ENCODE measurements at places on chromosomes 5 and 9.
A peak's percentile ranks its signal among the peaks of the same experiment; 100 is the strongest.

DNA sequence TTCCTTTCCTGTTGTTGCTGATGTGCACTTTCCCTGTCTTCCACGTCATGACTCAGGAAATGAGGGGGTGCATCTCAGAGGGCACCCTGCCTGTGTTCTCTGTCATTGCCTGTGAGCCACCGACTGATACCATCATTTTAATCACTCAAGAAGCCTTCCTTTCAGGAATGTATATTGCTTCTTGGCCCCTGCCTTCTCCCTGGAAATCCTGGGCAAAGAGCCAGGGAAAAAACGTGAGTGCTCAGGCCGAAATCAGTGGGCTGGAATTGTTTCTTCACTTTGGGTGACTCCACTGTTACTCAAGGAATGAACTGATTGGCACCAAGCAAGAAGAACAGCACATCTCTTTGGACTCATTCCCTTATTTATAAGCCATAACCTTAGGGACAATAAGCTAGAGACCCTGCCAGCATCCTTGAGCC is 126.1 kb downstream of the SNX18 start:
- DNase-seq: no peak

- no peak for DNase-seq
Measured at GRCh38 chr9:18493451-18493993, 19.6 kb downstream of the ADAMTSL1 start.

- DNase-seq: no peak
Measured at GRCh38 chr9:3473405-3473804, 52.4 kb downstream of the RFX3 start.

GRCh38 chr9:88923092-88923491 is 68.2 kb upstream of the S1PR3 start:
- DNase-seq: no peak

DNA sequence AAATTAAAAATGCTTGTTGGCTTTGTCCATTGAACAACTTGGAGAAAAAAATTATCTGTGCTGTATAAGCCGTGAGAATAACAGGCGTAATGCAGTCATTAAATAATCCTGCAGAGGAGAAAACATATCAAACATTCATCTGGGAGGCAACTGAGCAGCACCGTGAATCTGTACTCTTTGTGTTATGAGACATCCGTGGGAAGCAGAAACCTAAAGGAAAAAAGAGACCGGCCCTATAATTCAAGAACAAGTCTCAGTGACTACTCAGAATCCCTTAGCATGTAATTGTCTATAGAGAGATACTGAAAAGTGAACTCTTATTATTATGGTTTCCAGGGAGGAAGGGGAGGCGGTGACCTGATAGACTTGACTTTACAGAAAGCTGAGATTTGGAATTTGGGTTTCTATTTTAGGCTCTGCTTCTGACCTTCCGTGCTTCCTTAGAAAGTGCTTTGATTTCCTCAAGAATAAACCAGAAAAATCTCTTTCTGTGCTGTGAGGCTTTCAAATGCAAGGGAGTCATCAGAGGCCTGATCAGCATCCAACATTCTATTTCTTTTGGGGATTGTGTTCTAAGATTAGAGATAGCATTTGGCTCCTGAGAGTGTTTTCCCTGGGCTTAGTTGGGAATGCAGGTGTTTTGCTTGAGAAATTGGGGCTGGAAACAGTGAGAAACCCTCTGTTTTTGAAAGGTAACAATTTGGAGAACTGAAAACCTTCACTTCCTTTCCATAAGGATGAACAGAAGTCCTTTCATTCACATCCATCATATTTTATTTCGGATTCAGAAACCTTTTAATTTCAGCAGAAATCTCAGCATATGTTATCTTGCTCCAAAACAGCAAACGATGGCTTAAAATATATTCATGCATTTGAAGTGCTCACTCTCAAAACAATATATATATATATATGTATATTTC is 296.7 kb downstream of the CSNK1G3 start:
- DNase-seq: no peak

DNA sequence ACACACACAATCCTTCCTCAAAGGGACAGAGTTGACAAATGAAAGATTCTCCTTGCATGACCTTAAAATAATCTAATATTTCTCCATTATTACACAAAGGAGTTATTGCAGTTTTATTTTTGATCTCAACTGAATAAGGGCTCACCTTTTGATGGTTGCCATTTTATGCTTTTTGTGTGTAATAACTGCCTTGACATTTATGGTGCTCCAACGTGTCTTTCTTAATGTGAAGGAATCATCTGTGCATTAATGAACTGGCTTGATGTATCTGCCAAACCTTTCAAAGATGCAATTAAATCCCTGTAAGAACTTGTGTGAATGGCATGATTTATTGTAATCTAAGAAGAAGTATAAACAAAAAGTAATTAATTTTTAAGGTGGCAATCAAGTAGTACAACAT is 1519.8 kb upstream of the CDH9 start:
- DNase-seq: no peak

DNA sequence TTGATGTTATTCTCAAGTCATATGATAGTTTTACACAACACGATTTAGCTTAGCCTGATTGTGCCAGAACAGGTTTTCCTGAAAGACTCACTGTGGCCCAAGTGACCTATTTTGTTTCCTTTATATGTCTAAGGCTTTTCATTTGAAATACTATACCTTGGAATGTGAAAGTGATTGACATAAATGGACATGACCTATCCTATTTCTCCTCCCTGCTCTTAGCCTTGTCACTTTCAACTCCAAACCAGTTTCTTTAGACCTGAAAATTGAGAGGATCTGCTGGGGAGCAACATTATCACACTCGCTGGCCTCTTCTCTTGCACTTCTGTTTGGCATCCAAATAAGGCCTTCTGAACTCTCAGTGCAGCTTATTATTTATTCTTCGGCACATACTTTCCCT is 496.8 kb downstream of the MAT2B start:
- DNase-seq: no peak

GRCh38 chr9:27715651-27716050 is 142.4 kb upstream of the C9orf72 start:
- DNase-seq: no peak

- DNase-seq: no peak
Measured at GRCh38 chr9:114806526-114806900, 674 bp upstream of the TNFSF15 start.

DNA sequence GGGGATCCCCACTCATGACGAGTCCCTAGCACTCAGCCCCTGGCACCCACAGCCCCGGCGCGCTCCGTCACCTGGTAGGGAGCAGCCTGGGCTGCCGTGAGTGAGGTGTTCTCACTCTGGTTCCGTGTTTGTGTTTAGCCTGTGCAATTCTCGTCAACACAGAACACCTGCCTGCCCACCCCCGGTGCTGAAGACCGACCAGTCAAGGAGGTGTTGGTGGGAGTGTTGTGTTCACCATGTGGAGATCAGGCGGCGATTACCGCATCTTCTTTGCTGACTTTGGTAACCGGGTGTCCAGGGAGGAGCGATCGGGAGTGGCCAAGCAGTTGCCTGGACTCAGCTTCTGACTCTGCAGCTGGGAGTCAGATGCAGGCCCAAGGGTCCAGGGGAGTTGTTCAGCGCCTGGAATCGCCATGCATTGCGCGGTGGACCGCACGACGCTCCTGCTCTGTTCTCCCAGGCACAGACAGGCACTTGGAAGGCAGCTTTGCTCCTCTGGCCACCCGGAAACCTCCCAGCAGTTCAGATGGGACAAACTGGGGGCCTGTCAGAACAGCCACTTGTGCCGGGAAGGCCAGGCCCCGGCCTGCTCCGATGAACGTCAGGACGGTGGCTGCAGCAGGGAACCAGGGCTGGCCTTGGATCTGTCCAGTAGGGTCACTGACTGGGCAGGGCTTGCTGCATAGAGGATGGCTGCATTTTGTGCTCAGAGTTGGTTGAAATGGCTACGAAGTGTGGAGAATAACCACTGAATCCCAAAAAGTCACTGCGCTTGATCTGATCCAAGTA is 28.2 kb downstream of the EXOC3 start:
- no peak for DNase-seq

- peak; percentile 44 for DNase-seq
Measured at GRCh38 chr5:56094579-56095361, 100.0 kb upstream of the IL6ST start.

DNA sequence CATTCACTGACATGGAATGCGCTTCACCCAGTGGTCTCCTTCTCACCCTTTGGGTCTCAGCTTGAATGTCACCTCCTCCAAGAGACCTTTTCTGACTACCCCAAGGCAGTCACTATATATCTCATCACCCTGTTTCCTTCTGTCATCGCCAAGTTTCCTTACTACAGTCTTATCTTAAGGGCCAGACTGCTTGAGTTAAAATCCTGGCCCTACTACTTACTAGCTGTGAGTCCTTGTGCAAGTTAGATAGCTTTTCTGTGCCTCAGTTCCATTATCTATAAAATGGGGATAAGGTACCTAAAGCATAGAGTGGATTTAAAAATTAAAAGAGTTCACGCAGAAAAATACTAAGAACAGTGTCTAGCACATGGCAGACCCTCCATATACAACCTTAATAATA is 132.4 kb downstream of the GABBR2 start:
- no peak for DNase-seq

DNA sequence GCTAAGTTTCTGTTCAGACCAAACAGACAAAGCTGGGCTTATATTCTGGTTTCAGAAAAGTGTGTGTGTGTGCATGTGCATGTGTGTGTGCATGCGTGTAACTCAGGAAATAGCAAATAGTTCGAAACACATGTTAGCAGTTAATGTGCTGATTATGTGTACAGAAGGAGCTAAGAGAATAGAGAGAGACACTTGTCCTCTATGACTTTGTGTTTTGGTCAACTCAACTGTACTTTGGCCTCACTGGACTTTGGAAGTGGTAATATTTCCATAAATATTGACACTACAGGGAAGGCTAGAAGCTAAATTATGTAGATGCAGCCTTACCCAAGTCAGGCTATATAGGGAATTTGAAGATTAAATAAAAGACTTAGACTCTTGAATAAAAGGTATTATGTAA is 155.5 kb downstream of the RAB3C start:
- no peak for DNase-seq

DNA sequence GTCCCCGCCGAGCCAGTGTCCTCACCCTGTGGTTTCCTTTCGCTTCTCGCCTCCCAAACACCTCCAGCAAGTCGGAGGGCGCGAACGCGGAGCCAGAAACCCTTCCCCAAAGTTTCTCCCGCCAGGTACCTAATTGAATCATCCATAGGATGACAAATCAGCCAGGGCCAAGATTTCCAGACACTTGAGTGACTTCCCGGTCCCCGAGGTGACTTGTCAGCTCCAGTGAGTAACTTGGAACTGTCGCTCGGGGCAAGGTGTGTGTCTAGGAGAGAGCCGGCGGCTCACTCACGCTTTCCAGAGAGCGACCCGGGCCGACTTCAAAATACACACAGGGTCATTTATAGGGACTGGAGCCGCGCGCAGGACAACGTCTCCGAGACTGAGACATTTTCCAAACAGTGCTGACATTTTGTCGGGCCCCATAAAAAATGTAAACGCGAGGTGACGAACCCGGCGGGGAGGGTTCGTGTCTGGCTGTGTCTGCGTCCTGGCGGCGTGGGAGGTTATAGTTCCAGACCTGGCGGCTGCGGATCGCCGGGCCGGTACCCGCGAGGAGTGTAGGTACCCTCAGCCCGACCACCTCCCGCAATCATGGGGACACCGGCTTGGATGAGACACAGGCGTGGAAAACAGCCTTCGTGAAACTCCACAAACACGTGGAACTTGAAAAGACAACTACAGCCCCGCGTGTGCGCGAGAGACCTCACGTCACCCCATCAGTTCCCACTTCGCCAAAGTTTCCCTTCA is 1.4 kb downstream of the GLIS3 start:
- no peak for DNase-seq

DNA sequence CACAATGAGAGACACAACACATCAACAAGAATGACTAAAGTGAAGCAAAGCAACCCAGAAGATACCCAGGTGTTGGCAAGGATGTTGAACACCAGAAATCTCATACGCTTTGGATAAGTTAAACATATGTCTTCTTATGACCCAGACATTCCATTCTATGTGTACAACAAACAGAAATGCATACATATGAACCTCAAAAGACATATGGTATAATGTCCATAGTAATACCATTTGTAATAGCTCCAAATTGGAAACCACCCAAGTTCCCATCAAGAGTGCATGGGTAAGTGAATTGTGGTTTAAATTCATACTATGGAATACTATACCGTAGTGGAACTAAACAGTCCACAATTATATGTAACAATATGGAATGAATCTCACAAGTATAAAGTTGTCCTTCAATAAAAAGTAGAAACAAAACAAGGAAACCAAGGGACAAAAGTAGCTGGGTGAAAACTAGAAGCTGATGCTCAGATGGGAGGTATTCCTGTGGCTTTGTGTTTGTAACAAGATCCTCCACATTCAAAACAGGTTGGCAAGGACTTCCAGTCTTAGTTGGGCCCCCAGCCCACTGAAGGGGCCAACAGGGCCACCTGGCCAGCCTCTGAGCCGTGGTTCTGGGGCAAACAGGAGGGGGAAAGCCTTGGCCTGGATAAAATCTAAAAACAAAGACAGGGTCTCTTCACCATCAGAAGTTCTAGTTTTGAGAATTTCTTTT is 171.8 kb upstream of the PITX1 start:
- no peak for DNase-seq

GRCh38 chr5:6188344-6188743 is 190.0 kb downstream of the MED10 start:
- no peak for DNase-seq

- DNase-seq: peak; percentile 58
Measured at GRCh38 chr5:179795863-179796833, 2.4 kb downstream of the LTC4S start.

DNA sequence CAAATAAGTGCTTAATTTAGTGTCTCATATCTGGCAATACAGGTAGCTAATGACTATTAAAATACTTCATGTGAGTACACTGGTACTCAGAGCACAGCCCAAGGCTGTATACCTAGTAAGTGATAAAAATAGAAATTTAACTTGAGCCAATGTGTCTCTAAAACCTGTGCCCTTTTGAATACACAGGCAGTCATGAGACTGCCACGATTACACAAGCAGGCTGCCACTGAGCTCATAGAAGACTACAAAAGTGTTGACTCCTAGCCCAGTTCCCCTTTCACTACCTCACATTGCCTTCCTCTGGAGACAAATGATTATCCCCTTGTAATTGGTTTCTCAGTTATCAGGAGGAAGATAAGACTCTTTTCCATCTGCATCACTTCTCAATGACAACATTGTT is 66.3 kb upstream of the PAPPA start:
- no peak for DNase-seq

DNA sequence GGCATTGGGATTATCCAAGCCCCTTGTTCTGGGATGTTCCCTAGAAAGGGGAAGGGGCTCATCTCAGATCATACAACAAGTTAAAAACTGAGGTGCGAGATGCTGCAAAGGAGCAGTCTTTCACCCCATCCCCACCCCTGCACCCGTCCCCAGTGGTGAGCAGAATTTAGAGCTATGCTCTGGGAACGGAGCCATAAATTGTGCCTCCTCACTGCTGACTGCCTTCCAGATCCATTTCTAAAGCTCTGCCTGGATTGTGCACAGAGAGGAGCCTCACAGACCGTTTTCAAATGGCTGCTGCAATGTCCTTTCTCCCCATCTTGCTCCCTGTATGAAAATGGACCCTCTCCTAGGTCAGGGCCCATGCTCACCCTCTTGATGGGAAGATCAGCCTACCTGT is 8.3 kb downstream of the SLC25A48 start:
- DNase-seq: no peak

GRCh38 chr9:94649100-94649819 is 9.9 kb upstream of the FBP1 start:
- no peak for DNase-seq

GRCh38 chr9:93196096-93197055 is 12.4 kb downstream of the WNK2 start:
- no peak for DNase-seq

GRCh38 chr5:6713274-6714225 is at the start of gene TENT4A:
TSS of gene TENT4A (plus strand) at chr5:6713432. CDS start at chr5:6713984, 552 bp downstream.
- no peak for DNase-seq

GRCh38 chr5:1130218-1130946 is 18.5 kb upstream of the SLC12A7 start:
- no peak for DNase-seq

GRCh38 chr5:108857905-108858304 is 110.2 kb downstream of the FER start:
- DNase-seq: no peak
